ENCODE measurements at places on chromosomes 1 and 21.

- DNase-seq: no peak
Observed at GRCh38 chr1:235679644-235680043, 30.1 kb upstream of the GNG4 start.

DNA sequence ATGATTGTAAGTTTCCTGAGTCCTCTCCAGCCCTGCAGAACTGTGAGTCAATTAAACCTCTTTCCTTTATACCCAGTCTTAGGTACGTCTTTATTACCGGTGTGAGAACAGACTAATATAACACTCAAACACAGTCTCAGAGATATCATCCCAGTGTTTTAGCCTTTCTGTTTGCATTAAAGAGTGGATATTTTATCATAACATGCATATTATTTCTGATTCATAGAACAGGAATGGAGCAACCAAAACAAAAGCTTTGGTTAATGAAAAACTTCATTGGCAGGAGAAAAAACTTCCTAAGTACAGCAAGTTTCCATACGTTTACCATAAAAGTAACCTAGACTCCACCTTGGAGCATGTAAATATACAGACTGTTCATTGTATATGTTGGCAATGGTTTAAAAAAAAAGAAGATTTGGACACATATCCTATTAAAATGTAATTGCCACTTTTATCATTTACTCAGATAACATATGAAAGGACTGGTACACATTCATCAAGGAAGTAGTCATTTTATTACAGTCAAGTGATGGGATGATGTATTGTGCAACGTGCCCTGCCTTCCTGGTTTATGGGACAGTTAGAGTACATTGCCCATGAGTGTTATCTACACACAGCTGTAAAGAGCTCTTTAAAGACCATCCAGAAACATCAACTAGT is 144.8 kb downstream of the ETS2 start:
- peak; percentile 64 for DNase-seq

DNA sequence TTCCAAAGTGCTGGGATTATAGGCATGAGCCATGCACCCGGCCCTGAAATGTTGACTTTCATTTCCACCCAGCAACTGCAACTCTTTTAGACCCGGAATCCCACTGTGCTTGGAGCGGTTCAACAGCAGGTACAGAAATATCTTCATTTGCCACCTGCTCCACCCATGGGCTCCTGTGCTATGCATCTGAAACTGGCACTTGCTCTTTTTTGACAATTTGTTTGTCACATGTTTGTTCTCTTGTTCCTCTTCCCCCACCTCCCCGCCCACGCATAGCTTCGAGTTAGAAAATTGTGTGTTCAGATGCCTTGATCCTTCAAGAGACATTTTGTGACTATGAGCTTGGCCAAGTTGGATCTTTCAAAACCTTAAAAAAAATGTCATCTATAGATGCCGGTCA is 2.4 kb upstream of the IFNLR1 start:
- DNase-seq: no peak

DNA sequence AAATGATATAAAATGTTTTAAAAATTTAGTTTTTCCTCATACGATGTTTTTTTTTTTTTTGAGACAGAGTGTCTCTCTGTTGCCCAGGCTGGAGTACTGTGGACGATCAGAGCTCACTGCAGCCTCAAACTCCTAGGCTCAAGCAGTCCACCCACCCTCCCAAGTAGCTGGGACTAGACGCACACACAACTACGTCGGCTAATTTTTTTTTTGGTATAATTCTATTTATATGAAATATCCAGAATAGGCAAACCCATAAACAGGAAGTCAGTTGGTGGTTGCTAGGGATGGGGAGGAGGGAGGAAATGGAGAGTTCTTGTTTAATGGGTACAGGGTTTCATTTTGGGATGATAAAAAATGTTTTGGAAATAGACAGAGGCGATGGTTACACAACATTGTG is 56.5 kb downstream of the WARS2 start:
- DNase-seq: no peak

GRCh38 chr1:36565576-36566501 is 83.1 kb upstream of the CSF3R start:
- no peak for DNase-seq

- DNase-seq: no peak
Observed at GRCh38 chr21:8997011-8997440, 1524.4 kb upstream of the TPTE start.

GRCh38 chr1:14255711-14256110 is 342.8 kb upstream of the KAZN start:
- DNase-seq: peak; percentile 7

GRCh38 chr1:155091071-155092051 is 12.7 kb downstream of the EFNA3 start:
- peak; percentile 70 for DNase-seq

DNA sequence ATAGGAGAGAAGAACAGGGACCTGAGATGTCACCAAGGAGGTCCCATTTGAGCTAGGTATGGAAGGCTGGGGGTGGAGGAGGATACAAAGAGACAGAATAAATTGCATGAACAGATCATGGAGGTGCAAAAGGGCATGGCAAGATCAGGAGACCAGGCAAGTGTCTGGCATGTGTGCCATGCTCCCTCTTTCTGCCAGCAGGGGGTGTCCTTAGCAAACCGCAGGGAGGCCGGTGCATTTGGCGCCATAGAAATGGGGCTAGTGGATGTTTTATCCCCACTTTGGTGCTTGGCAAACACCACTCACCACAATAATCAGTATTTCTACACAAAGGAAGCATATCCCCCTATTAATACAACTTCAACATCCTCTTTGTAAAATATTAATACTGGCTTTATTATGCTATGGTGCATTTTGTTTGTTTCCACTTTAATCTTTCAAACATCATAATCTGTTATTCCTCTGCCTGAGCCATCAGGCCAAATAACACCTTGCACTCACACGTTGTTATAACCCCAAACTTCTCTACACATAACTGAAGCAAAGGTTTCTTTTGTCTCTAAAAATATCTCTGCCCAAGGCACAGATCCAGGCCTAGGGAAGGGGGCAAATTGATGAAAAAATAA is 25.9 kb downstream of the S100A6 start:
- DNase-seq: peak; percentile 38

GRCh38 chr1:23809751-23810171 is 9.2 kb upstream of the GALE start:
- peak; percentile 67 for DNase-seq

DNA sequence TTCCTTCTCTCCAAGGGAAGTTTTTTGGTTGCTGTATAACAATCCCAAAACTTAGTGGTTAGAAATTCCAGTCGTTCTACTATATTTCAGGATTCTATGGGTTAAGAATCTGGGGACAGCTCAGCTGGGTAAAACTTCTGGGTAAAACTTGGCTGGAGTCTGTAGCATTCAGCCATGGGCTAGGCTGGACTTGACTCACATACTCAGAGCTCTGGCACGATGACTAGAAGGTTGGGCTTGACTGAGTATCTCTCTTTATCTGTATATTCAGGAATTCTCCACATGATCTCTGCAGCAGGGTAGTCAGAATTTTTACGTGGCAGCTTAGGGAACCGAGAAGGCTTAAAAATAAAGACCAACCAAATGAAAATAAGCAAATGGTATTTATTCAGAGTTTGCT is 28.2 kb upstream of the HRNR start:
- peak; percentile 9 for DNase-seq

GRCh38 chr1:235012436-235013210 is 116.0 kb downstream of the TOMM20 start:
- no peak for DNase-seq

DNA sequence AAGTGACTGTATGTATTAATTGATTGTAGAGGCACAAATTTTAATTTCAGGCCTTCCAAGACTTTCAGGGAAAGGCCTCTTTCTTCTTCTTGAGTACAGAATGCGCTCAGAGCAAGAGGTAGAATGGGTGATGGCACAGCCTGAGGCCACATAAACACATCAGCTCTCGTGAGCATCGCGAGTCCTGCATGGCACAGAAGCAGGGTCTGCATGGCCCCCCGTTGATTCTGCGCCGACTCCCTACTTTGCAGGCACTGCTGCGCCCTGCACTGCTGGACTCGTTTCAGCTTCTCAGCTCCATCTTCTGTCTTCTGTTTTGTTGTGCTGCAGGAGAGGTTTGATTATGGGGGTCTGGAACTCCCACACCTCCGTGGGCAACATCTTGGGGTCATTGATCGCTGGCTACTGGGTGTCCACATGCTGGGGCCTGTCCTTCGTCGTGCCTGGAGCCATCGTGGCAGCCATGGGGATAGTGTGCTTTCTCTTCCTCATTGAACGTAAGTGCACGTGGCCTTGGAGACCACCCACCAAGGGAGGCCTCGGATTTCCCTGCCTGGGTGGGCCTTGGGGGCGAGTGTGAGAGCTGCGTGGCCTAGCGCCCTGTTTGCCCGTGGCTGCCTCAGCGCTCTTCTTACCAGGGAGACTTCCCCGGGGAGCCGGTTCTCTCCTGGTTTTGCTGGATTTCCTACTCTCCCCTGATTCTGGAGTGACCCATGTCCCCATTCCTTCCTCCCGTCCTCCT is 29.6 kb downstream of the SLC37A1 start:
- no peak for DNase-seq

- no peak for DNase-seq
Observed at GRCh38 chr1:94279462-94279861, 42.1 kb upstream of the ARHGAP29 start.

GRCh38 chr1:10918531-10918930 is 93.9 kb upstream of the TARDBP start:
- peak; percentile 70 for DNase-seq

- no peak for DNase-seq
Observed at GRCh38 chr1:203813581-203814341, 18.3 kb downstream of the ZBED6 start.

- DNase-seq: no peak
Observed at GRCh38 chr21:34075760-34076660, 2.6 kb downstream of the MRPS6 start.

GRCh38 chr1:6198646-6199297 is 623 bp downstream of the RPL22 start:
- DNase-seq: no peak

DNA sequence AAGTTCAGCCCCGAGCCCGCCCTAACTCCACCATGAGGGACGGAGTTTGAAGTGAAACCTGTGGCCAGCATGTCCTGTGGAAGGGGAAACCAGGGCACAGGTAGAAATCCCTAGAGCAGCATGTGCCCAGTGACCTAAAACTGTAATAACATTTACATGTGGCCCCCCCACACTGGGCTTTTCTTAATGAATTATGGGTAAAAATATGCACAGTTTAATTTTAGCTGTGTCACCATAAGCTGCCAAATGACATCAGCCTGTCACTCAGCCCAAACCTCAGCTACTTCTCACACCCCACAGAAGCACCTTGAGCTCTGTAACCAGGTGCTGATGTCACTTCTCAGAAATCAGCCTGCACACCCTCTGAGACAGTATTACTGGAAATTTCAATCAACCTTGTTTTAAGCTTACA is 50.0 kb upstream of the SLC19A1 start:
- DNase-seq: no peak

DNA sequence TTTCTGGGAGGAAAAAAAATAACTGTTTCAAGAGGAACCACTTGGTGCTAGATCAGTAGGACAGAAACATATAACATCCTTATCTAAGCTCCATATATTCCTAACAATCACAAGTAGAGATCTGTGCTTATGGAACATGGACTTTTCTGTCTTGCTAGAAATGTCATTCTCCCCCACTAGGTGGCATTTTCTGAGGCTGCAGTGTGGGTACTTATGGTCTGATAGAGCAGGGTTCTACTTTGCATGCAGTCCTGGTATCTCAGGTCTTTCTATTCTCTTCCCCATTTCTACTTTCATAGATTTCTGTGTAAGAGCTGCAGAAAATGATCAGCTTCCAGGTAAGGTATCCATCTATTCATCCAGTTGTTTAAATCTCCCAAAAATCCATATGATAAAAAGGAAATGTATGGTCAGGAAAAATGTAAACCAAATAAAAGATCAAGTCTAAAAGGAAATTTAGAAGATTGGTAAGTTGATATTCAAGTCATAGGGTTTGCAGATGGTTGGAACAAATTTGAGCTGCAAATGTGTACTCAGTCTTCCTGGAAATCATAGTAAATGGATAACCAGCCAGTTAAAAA is 1.5 kb downstream of the ZNF684 start:
- peak; percentile 50 for DNase-seq

- DNase-seq: peak; percentile 97
Observed at GRCh38 chr21:15706696-15707095, 23.1 kb upstream of the USP25 start.

- no peak for DNase-seq
Observed at GRCh38 chr1:235996048-235996785, 68.7 kb downstream of the NID1 start.

DNA sequence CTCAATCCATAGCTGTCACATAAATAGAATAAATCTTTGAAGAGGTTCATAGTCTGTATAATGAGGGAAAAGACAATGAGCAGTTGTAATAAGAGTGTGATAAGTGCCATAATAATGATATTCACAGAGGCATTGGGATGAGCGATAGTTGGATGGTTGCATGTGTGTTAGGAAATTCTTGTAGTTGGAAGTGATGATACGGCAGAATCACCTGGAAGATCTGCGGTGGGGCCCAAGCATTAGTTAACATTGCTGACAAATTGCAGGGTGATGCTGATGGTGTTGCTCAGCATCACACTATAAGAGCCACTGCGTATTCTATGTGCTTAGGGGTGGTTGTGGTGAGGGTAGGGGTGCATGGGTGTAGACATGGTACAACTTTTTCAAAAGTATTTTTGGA is 41.1 kb downstream of the ADGRL2 start:
- DNase-seq: no peak

DNA sequence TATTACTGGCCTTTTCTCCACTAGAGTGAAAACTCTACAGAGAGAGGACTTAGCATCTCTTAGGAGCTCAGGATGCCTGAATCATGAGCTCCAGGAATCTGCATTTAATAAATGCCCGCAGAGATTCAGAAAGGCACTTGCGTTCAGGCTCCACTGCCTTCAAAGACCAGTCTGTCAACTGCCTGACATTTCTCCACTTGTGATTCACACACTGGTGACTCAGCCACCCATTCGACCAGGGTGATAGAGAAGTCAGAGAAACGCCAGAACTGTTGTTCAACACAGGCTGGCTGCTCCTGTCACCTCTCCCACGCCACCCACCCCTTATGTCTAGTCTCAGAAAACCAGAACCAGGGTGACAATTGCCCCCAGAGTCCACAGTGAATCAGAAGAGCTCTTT is 26.9 kb upstream of the LBR start:
- DNase-seq: peak; percentile 75

- DNase-seq: no peak
Observed at GRCh38 chr1:11272544-11272831, 510 bp upstream of the UBIAD1 start.

GRCh38 chr1:221429264-221429663 is 312.6 kb downstream of the DUSP10 start:
- DNase-seq: peak; percentile 19

DNA sequence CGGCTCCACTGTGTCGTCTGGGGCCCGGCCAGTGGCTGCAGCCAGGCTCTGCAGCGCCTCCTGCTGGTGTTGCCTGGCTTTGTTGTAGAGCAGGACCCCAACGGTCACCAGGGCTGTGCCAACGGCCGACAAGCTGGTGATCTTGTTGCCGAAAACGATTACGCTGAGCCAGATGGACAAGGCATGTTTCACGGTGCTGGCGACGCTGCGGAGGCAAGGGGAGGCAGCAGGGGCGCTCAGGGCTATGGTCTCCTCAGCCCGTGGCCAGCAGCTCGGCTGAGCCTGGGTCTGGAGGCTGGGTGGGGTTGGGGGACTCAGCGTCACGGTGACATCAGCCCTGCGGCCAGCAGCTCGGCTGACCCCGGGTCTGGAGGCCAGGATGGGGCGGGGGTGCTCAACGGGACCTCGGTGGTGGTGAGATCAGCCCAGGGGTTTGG is 7.0 kb upstream of the CDK11B start:
- DNase-seq: no peak
